ENCODE measurements at places on chromosomes 3 and 15.

GRCh38 chr3:33808559-33808958 is 10.1 kb downstream of the PDCD6IP start:
- no peak for DNase-seq

GRCh38 chr3:125645616-125646015 is 50.3 kb upstream of the OSBPL11 start:
- no peak for DNase-seq

DNA sequence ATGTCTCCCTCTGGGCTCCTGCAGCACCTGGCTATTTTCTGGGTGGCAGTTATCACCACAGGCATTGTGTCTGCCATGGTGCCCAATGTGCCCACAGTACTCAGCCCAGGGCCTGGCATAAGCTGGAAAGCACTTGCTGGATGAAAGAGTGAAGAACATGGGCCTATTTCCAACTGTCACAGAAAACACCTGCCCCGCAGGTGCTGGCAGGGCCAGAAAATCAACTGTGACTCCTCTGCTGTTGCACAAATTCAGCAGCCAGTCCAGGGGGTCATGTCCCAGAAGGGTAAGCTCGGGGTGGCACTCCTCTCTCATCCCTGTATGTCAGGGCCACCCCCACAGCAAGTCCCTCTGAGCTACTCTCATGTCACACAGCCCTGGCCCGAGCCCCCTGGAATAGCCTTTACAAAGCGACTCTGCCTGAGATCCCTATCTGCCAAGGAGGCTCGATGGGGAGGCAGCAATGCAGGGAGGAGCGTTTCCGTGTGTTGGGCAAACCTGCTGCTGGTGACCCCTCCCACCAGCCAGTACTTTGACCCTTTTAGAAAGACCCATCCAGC is 16.9 kb downstream of the ITIH3 start:
- DNase-seq: no peak

GRCh38 chr15:74762791-74763150 is 14.1 kb downstream of the CYP1A2 start:
- peak; percentile 31 for DNase-seq

GRCh38 chr3:157906627-157907026 is 199.6 kb downstream of the SHOX2 start:
- no peak for DNase-seq

DNA sequence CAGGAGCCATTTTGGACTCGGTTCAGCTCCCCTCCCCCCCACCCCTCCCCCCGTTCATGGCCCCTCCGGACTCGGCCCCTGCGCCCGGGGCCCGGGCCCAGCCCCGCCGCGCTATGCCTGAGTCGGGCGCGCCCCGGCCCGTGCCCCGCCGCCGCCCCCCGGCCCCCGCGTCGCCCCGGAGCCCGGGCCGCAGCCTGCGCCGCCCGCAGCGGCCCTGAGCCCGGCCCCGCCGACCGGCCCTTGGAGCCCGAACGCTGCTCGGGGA is 155 bp downstream of the ACVR2B start:
- DNase-seq: no peak

GRCh38 chr3:139130390-139131140 is 85.9 kb upstream of the PRR23C start:
- DNase-seq: no peak

DNA sequence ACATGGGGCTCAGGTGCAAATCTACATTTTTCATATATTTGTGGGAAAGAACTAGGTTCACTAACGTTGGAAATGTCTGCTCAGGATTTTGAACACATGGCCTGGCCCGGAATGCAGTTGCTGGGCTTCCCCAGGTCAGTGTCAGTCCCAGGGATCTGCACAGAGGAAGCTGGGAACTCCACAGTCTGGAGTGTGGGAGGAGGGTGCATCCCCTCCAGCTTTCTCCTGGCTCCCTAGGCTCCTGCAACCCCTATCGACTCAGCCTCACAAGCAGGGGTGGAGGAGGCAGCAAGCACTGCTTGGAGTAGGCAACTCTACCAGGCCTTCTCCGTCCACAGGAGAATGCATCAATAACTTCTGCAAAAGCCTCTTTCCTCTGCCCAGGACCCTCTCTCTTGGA is 30.1 kb upstream of the HCN4 start:
- DNase-seq: no peak

DNA sequence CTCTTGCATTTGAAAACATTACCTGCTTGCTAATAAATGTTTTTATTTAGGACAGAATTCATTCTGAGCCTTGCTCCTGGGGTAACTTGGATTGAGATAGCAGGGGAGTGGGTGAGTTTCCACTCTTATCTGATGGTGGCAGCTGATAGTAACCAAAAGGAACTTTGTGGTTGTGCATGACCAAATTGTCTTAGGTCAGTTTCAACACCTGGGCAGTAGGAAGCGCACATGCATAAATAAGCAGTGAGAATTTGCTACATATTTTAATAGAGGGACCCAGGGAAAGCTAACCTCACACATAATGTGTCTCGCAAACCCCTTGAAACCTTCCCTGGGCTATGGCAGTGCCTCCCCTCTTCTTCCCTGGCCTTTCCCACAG is 65.4 kb upstream of the XCR1 start:
- no peak for DNase-seq

Measured in GM23338 (cell line).